RKO (cell line): ENCODE measurements at places on chromosomes 1 and 21.

DNA sequence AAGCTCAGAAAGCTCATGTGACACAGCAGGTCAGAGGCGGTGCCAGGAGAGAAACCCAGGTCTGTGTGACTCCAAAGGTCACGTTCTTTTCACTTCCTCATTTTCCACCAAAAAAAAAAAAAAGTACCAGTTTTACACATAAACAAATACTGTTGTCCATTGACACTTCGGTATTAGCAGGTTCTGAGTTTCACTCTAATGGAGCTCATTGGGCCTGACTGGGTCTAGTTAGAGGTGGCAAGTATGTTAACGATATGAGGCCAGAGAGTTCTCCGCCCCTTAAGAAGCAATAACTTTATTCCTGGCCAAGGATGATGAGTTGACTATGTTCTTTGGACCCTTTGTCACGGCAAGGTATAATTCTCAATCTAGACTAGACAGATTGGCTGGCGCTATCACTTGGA, 30.0 kb upstream of the SDE2 start:
- no peak for DNase-seq

DNA sequence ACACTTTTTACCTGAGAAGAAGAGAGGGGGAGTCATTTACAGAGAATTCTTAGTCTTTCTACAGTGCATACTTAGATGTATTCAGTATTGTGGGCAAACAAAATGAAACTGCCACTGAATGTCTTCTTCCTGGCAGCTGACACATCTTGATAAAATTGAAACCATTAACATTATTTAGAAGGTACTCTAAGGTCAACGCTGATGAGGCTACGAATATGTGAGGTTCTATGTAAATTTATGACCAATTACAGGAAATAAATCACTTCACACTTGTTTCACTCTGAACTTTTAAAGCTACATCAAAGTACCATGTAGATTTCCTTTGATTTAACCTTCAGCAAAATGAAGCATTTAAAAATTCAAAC, 51.3 kb upstream of the GFI1 start:
- DNase-seq: peak; percentile 9

- no peak for DNase-seq
Observed at GRCh38 chr1:89962742-89963075, 32.2 kb upstream of the ZNF326 start.

DNA sequence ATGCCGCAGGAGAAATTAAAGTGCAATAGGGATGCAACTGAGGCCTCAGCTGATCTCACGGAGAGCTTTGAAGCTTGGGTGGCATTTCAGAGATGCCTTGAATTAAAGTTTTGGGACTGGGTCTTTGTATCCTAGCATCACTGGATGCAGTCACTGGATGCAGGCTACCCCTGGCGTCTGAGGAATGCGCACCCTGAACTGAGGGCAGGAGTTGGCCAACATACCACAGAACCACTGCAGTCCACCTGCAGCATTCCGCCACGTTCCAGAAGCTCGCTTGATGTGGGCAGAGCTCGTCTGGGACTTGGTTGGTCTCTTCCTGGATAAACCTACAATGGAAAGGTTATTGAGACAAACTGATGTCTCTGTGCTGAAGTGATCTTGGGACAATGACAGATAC, 34.1 kb upstream of the IGSF5 start:
- no peak for DNase-seq

DNA sequence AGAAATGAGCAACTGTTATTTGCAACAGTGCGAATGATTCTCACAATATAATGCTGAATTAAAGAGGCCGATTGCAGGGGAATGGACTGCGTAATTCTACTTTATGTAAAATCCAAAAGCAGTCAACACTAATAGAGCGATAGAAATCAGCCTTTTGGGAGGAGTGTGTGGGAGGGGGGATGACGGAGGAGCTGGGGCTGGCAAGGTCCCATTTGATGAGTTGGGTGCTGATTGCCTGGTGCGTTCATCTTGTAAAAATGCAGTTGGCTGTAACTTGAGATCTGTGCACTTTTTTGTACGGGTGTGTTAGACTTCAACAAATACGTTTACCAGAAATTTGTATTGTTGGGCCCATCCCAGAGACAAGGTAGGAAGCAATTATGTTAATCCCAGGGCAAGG, 20.7 kb downstream of the TNFRSF8 start:
- DNase-seq: peak; percentile 58

- no peak for DNase-seq
Observed at GRCh38 chr1:6332821-6333220, 60.7 kb downstream of the ACOT7 start.

- no peak for DNase-seq
Observed at GRCh38 chr1:211830055-211830327, 572 bp downstream of the LPGAT1 start.

- DNase-seq: peak; percentile 74
Observed at GRCh38 chr1:111140680-111140967, 601 bp downstream of the CEPT1 start.

DNA sequence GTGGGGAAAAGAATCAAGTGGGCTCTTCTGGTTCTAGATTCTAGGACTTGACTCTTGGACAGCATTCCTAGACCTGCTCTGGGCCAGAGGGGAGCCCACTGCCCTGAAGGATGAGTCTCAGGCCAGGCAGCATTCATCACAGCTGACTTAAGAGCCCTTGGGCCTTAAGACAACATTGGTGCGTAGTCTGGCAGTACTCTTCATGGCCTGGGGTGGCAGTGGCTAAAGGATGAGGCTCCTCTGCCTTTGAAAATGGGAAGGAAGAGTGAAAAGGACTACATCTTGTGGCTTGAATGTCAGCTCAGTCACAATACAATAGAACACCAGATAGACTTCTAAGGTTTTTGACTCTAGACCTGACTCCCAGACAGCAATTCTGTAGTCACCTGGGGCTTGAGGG, 1415.1 kb upstream of the PRMT6 start:
- DNase-seq: no peak

GRCh38 chr21:46561445-46562090, 43.3 kb downstream of the S100B start:
- no peak for DNase-seq

DNA sequence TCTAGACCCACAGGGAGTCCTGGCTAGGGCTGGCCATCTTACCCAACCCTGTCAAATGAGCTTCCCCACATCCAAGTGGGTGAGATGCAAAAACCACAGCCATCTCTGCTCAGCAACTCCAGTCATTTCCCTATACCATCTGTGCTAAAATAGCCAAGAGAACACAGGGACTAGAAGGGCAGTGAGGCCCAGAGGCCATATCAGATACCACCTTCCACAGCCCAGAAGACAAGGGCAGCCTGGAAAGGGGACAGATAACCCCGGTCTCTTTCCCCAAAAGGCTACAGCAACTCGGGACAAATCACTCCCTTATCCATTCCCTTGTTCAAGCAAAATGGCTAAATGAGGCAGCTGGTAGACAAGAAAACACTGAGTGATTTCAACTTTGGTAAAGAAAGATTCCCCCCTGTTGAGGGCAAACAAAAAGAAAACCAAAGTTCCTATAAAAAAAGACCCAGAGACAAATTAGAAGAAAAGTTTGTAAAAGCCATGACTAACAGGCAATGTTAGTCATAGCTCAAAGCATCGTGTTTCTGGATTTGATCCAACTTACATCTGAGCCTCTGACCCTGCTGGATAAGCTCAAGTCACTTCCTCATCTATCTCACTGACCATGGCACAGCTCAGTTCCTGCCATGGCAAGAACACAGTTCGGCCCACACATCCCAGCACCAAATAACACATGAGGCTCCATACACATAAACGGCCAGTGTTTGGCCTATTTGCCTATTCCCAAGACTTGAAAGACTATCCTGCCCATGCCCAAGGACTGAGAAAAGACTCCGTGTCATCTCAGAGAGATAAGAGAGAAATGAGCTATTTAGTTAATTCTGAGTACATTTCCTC, 3.1 kb downstream of the LAMB3 start:
- peak; percentile 99 for DNase-seq

- DNase-seq: no peak
Observed at GRCh38 chr1:3514404-3514803, 59.9 kb downstream of the ARHGEF16 start.

DNA sequence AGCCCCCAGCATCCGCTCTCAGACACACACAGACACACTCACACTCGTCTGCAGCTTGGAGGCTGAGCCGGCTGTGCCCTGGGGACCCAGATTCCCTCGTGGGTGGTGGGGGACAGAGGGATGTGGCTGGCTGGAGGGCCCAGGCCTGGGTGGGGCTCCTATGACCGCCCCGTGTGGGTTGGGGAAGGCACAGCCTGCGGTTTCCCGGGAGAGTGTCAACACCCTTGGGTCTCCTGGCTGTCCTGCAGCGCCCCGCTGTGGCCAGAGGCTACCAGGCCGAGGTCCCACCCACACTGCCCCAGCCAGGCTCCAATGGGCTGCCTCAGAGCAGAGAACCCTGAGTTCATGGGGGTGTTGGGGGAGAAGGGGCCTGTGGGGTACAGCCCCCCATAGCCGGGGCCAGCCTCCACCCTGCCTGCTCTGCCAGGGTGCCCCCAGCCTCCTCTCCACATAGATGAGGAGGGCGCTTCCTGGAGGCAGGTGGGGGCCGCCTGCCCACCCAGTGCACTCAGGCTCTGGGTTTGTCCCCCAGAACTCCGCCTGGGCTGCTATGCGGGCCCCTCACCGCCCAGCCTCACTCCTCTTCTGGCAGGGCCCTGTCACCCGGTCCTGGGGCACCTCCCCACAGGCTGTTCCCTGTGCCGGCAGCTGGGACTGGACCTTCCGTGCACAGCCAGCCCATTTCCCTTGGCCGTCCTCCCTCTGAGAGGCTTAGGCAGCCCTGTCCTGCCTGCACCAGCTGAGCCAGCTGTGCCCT, at the start of gene TTC34:
TSS of gene TTC34 (minus strand) at position 159 of the 757 bp plus-strand sequence. CDS start 866 bp downstream, outside the sequence.
- peak; percentile 36 for DNase-seq
